Psoas muscle (tissue), 8 donors: ENCODE measurements at places on chromosomes 2 and 18. TPM values are rescaled to one million over a fixed set of nuclear protein-coding genes. Genes with fewer than 3 reads are reported as not detected.
A peak's percentile ranks its signal among the peaks of the same experiment; 100 is the strongest.

DNA sequence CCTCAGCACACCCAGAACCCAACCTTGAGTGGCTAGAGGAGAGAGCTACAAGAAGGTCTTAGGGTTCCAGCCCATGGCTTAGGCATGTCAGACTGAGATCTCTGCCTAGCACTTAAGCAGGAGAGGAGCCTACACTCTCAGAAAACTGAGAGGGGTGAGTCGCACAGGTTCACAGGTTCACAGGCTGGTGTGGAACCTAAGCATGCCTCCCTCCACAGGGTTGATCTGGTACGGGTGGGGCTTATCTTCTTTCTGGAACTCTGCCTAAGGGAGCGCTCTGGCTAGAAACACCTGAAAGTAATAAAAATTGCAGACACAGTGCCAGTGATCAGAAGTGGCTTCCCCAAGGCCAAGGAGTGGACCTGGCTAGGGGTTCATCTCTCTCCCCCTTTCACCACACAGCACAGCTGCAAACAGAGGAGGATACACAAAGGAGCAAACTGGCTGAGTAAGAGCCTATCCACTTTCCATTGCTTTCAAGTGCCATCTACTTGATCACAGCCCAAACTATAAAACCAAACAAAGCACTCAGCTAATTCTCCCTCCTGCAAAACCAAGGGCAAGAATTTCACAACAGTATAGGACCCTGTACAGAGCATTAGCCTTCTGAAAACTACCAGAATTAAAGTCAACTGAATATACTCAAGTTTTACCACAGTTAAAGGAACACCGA lies 481.9 kb upstream of the SETBP1 start:
- no peaks in the 10 kb centered on the region for H3K4me1 ChIP-seq
- H3K36me3 ChIP-seq, result no peaks in the 10 kb centered on the region

DNA sequence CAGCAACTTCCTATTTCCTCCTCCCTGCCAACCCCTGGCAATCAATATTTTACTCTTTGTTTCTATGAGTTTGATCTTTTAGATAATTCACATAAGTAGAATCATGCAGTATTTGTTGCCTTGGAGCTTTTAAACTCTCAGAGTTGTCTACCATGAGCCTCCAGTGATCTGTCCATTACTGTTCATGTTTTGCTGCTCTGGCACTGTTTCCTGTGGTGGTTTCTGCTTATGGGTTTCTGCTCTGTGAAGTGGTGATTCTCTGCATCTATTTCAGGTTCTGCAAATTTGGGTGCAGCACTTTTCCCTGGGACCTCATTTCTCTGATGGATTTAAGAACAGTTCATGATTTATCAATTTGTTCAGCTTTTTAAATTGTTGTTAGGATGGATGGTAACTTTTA lies 908.1 kb upstream of the FANCL start:
- no peaks in the 10 kb centered on the region for H3K36me3 ChIP-seq
- H3K4me1 ChIP-seq, result no peaks in the 10 kb centered on the region
- H3K27ac ChIP-seq, result no peak overlapping the region
- DNase-seq, result no peak

ACKR3 gene
- total RNA-seq, result 23.2 TPM

CD28 gene
- 0.71 TPM for total RNA-seq

- H3K27me3 ChIP-seq, result no peaks in the 10 kb centered on the region
- no peak overlapping the region for H3K4me3 ChIP-seq
- no peak for DNase-seq
- H3K27ac ChIP-seq, result no peak overlapping the region
- H3K4me1 ChIP-seq, result no peaks in the 10 kb centered on the region
These were observed 51.3 kb downstream of the SEPTIN10 start for GRCh38 chr2:109562421-109562820.

- no peak for DNase-seq
- H3K27me3 ChIP-seq, result no peaks in the 10 kb centered on the region
- H3K36me3 ChIP-seq, result no peaks in the 10 kb centered on the region
These were observed 77.7 kb downstream of the TRIM43 start for GRCh38 chr2:95669441-95669991.

DNA sequence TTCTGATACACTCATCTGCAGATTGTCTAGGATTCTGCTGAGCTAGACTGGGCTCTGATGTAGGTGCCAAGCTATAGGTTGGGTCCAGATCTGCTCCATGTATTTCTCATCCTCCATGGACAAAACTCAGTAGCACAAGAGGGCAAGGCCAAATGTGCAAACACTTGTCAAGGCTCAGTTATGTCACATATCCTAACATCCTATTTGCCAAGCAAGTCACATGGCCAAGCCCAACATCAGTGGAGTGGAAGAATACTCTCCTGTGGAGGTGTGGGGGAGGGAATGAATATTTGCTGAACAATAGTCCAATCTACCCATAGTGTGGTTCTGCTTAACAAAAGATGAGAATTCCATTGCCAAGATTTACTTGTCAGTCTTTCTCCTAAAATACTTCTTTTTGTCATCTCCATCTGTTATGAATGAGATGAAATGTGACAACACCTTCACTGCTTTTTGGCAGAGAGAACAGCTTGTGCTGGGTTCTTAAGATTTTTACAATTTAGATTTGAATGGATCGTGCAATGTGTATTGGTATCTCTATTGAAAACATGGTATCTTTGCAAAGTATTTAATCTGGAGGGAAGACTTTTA lies 89.9 kb downstream of the OXER1 start:
- H3K36me3 ChIP-seq, result no peaks in the 10 kb centered on the region
- H3K27me3 ChIP-seq, result no peaks in the 10 kb centered on the region
- no peak overlapping the region for H3K4me3 ChIP-seq

GRCh38 chr18:79133724-79134123 lies 64.5 kb downstream of the ATP9B start:
- H3K4me1 ChIP-seq, result peaks cover 7% of the 10 kb centered on the region
- DNase-seq, result peak; percentile 69
- no peak overlapping the region for H3K27ac ChIP-seq
- H3K27me3 ChIP-seq, result no peaks in the 10 kb centered on the region
- H3K36me3 ChIP-seq, result no peaks in the 10 kb centered on the region

- DNase-seq, result peak; percentile 92
- H3K36me3 ChIP-seq, result peaks cover 78% of the 10 kb centered on the region
- no peaks in the 10 kb centered on the region for H3K27me3 ChIP-seq
- H3K4me3 ChIP-seq, result no peak overlapping the region
These were observed 156.5 kb downstream of the TNS1 start for GRCh38 chr2:217846321-217846743.

CEBPZOS gene
- total RNA-seq, result 59.5 TPM

DNA sequence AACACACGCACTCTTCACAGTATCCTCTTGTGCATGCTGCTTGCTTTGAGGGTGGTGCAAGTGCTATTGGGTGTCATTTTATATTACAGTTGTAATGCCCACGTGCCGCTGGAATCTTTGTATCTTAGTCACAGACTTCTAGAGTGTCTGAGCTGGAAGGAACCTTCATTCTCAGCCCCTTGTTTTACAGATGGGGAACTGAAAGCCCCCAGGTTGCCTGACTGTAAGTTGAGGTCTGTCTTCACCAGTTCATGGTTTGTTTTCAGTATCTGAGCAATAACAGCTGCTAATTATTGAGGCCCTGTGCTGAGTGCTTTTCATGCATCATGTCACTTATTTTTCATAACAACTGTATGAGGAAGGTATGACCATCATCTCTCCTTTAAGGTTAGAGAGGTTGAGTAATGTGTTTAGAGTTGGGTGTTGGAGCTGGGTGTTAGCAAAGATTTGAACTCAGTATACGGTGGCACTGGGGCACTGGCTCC lies 77.0 kb downstream of the PRKCE start:
- DNase-seq, result no peak
- peaks cover 13% of the 10 kb centered on the region for H3K4me1 ChIP-seq
- H3K36me3 ChIP-seq, result no peaks in the 10 kb centered on the region
- no peak overlapping the region for H3K27ac ChIP-seq
- no peaks in the 10 kb centered on the region for H3K27me3 ChIP-seq

- H3K27ac ChIP-seq, result no peak overlapping the region
- H3K4me1 ChIP-seq, result no peaks in the 10 kb centered on the region
- H3K27me3 ChIP-seq, result no peaks in the 10 kb centered on the region
- DNase-seq, result no peak
- no peaks in the 10 kb centered on the region for H3K36me3 ChIP-seq
These were observed 118.3 kb downstream of the TMEM18 start for GRCh38 chr2:558879-559278.

DNA sequence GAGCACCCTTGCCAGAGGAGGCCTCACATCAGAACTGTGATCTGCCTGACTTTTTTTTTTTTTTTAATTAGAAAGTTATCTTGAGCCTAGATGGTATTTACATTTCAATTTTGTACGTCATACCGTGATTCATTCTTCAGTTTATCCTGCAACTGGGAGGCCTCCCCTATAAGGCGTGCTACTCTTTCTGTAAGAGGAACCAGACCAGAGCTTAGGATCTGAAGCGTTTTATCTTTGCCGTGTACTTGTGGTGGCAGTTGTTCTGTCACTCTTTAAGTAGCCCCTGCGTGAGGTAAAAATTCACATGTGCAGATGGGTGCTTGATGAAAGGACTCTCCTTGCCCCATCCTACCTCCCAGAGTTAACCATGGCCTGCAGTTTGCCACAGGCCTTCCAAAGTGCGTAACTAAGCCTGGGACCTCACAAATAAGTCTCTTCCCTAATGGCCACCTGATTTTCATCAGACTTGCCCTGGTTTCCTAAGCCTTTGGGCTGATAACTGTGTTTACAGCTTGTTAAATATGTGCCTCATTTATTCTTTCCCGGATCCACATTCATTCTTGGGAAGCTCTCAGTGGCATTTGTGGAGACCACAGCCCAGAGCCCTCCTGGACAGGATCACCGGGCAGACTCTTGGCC lies 96.0 kb downstream of the MTCL1 start:
- H3K27me3 ChIP-seq, result no peaks in the 10 kb centered on the region
- H3K36me3 ChIP-seq, result no peaks in the 10 kb centered on the region
- no peak overlapping the region for H3K4me3 ChIP-seq
- no peak overlapping the region for H3K27ac ChIP-seq

- H3K4me3 ChIP-seq, result no peak overlapping the region
- H3K36me3 ChIP-seq, result no peaks in the 10 kb centered on the region
- no peak for DNase-seq
- no peaks in the 10 kb centered on the region for H3K27me3 ChIP-seq
- no peak overlapping the region for H3K27ac ChIP-seq
- H3K4me1 ChIP-seq, result no peaks in the 10 kb centered on the region
These were observed 148.8 kb downstream of the MBD2 start for GRCh38 chr18:54075689-54076088.

DNA sequence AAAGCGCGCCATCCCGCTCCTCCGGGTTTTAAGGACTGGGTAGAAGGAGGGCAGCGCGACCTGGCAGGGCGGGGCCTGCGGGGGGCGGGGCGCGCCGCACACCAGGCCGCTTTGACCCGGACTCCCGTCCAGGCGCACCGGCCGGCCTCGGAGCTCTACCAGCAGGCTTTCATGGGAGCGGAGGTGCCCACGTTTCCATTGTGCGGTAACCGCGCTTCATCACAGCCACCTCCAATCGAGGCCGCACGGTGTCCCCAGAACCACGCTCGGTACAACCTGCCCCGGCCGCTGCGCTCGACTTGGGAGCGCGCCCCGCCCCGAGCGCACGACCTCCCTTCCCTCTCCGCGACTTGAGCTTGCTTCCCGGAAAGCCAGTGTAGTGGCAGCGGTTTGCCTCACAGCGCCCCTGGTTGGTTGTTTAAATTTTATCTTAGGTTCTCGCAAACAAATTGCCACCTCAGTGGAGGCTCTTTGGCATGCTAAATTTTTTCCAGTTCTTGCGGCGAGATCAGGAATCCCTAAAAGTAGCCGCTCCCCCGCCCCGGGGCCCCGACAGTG lies 280 bp upstream of the CYP1B1 start:
- H3K27ac ChIP-seq, result peak overlapping the region; percentile 77
- peaks cover 25% of the 10 kb centered on the region for H3K4me1 ChIP-seq
- no peaks in the 10 kb centered on the region for H3K36me3 ChIP-seq

DNA sequence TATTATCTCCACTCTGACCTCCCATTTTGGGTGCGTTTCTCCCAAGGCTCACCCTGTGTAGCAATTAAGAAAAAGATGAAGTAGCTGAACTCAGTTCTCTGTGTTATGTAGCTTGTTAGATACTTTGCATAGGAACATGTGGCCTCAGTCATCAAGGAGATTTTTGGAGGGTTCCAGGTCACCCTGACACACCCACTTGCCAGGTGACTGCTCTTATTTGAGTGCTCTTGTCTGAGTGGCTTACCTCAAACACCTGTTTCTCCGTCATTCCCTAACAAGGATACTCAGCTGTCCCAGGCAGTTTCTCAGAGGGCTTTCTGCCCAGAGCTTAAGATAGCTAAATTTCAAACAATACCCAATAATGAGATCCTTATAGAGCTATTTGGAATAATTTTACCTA lies 577.2 kb upstream of the HNMT start:
- no peaks in the 10 kb centered on the region for H3K27me3 ChIP-seq
- no peaks in the 10 kb centered on the region for H3K36me3 ChIP-seq

SERTAD2 gene
- total RNA-seq, result 13.2 TPM

DNA sequence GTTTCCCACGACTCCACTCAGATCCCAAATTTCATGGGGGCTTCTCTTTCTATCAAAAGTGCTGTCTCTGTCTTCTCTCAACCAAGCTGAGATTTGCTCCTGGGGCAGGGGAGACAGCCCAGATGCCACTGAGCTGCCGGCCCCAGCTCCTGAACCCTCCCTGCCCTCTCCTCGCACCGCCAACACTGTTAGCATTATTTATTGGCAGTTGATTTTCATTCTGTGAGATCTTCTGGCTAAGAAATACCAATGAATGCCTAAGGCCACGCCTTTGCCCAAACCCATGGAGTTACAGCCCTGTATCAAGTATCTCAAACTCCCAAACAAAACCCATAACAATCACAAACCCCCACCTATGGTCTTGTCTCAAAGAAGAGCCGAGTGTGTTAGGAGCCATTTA lies 153.0 kb upstream of the TWIST2 start:
- DNase-seq, result no peak
- no peak overlapping the region for H3K4me3 ChIP-seq
- no peak overlapping the region for H3K27ac ChIP-seq
- no peaks in the 10 kb centered on the region for H3K36me3 ChIP-seq

DNA sequence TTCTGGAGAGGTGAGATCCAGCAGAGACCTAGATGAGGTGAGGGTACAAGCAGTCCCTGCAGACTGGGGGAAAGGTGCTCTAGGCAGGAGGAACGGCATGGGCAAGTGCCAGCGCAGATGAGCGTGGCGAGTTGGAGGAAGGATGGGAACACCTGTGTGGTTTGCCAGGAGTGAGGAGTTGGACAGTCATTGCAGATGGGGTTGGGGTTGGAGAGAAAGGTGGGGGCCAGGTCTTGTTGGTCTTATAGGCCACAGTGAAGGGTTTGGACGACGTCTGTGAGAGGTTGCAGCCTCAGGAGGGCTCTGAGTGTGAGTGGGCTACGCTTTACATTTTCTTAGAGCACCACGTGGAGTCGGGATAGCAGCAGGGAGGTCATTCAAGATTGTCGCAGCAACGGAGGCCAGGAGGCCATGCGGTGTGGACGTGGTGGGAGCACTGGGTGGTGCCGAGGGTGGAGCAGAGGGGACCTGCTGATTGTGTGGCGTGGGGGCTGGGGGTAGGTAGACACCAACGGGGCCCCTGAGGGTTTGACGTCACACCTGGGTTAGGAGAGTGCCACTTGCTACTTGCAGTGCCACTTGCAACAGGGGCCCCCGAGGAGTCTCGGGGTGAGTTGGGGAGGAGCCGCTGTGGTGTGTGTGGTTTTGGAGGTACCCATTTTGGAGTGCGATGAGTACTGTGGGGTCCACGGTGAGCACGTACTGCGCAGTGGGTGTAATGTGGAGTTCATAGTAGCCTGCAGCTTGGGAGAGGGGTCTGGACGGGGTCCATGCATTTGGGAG lies 66.2 kb downstream of the LPIN1 start:
- DNase-seq, result no peak
- peaks cover 19% of the 10 kb centered on the region for H3K4me1 ChIP-seq
- no peaks in the 10 kb centered on the region for H3K27me3 ChIP-seq
- H3K27ac ChIP-seq, result no peak overlapping the region
- peaks cover 9% of the 10 kb centered on the region for H3K36me3 ChIP-seq
- H3K4me3 ChIP-seq, result no peak overlapping the region

POTEC gene
- total RNA-seq, result not detected
